Activated naive CD4-positive, alpha-beta T cell treated with anti-CD3 and anti-CD28 coated beads, Interleukin-2, amount 10 ng/mL, durations not matched to agents 7 days and 5 days (primary cell): ENCODE measurements at places on chromosomes 1 and 21.

DNA sequence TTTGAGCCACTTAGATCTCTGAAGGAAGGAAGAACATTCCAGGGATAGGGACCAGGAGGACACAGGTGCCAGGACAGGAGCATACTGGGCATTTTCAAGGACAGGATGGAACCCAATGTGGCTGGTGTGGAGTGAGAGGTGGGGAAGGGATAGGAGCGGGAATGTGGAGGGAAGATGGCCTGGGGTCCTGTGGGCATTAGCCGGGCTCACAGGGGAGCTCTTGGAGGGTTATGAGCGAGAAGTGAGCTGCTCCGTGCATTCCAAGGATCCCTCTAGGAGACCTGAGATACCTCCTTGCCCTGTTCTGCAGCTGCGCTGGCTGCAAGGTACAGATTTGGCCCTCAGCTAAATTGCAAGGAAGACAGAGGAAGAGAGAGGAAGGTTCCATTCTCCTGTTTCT, 87.5 kb downstream of the IER5 start:
- H3K4me1 ChIP-seq: peaks cover 14% of the 10 kb centered on the region
- H3K27ac ChIP-seq: no peak overlapping the region
- H3K4me3 ChIP-seq: no peak overlapping the region
- DNase-seq: no peak
- H3K27me3 ChIP-seq: peaks cover 47% of the 10 kb centered on the region

DNA sequence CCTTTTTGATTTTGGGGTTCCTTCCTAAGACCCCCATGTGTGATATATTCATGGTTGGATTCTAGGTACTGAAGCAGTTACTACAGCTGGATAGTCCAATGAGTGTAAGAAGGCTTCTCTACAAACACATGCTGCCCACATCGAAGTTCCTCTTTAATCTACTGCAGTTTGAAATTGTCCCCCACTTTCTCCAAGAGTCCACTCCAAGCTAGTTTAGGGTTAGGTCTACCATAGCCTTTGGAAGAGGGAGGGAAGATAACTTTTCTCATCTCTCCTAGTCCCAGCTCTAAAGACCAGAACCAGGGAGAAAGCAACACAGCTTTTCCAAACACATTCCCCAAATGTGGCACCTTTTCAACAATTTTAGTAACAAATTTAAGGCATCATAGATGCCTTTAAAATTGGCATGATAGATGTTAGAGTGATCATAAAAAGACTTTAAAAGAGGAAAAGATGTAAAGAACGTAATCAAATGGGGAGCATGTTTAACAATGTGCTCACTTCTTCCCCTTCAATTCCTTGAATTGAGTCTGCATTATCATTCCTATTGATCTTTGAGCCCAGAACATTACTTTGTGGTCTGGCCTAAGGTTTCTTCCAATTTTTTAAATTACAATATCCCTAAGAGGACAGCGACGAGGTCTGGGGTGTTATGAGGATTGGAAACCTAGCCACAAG, 1.0 kb upstream of the EXO1 start:
- DNase-seq: no peak
- H3K4me1 ChIP-seq: peaks cover 42% of the 10 kb centered on the region
- peak overlapping the region; percentile 100 for H3K27ac ChIP-seq
- peaks cover 17% of the 10 kb centered on the region for H3K36me3 ChIP-seq
- H3K4me3 ChIP-seq: peak overlapping the region; percentile 94
- H3K27me3 ChIP-seq: peaks cover 3% of the 10 kb centered on the region

DNA sequence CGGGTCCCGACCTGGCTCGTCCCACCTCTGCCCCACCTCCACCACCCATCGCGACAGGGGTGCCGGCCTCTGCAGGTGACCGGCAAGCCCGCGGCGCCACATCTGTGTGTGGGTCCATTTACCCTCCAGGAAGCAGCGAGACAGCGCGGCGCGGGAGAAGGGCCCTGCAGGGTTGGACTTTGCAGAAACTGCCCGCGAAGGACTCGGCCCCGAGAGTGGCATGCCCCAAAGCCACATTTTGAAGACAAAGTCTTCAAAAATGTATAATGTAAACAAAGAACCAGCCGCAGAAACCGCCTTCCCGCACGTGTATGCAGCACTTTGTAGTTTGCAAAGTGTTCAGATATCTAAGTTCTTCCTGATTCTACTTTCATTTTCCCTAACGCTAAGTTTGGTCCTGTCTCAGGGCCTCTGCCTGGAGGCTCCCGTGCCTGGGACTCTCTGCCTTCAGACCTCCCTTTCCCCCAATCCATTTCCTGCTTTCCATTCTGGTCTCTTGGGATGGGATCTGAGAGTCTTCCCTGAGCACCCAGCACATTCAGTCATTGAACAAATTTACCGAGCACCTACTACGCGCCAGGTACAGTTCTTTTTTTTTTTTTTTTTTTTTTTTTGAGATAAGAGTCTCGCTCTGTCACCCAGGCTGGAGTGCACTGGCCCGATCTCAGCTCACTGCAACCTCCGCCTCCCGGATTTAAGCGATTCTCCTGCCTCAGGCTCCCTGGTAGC, 524 bp upstream of the TMCO4 start:
- peaks cover 5% of the 10 kb centered on the region for H3K36me3 ChIP-seq
- H3K27ac ChIP-seq: peak overlapping the region; percentile 91
- H3K4me1 ChIP-seq: peaks cover 28% of the 10 kb centered on the region
- DNase-seq: peak; percentile 76
- H3K4me3 ChIP-seq: peak overlapping the region; percentile 83
- H3K27me3 ChIP-seq: peaks cover 14% of the 10 kb centered on the region

- DNase-seq: no peak
- no peaks in the 10 kb centered on the region for H3K4me1 ChIP-seq
- H3K4me3 ChIP-seq: no peak overlapping the region
- no peaks in the 10 kb centered on the region for H3K27me3 ChIP-seq
- no peak overlapping the region for H3K27ac ChIP-seq
Observed at GRCh38 chr1:70090875-70091274, 114.5 kb downstream of the LRRC40 start.

DNA sequence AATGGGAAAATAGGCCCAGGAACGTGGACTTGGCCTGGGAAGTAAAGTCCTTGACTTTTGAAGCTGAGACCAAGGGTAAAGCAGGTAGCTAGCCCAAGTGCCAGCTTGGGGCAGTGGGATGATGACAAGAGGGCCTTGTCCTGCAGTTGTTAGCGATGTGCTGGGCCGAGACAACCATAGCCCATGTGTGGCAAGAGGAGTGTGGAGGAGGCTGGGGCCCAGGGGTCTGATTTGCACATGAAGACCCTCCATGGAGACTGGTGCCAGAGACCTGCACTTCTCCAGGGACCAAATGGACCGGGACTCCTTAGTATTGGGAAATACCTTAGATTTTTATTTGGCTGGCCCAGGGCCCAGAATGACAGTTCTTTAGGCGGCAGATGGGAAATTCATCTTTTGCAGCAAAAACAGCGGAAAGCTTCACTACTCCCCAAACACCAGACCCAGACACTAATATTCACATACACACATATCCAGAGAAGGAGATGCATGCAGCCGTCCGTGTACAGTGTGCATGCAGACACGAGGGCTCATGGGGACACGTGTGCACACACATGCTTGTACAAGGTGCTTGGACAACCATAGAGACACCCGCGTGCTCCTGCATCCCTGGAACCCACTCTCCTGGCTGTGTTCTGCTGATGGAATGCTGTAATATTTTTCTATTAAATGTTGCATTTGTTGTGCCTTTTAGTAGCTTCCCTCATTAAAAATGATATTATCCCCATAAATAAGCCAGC, 78.1 kb upstream of the CSF3R start:
- H3K4me3 ChIP-seq: no peak overlapping the region
- H3K27me3 ChIP-seq: peaks cover 30% of the 10 kb centered on the region
- no peaks in the 10 kb centered on the region for H3K4me1 ChIP-seq
- DNase-seq: no peak
- H3K36me3 ChIP-seq: no peaks in the 10 kb centered on the region
- no peak overlapping the region for H3K27ac ChIP-seq

DNA sequence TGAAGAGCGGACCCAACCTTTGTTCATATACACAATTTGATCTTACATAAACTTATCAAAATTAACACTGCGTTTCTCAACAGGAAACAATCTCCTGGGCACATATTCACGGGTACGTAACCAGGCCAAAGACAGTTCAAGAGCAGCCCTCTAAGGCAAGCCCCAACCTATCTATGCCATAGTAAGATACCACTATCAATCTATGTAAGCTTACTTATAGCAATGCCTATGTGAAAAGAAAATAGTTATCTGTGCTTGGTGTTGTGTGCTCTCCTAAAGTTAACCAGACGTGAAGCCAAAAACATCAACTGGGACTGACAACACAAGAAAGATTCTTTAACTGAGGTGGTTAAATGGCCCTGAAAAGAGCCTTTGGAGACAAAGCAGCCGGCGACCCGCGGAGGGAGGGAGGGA, 49.4 kb upstream of the BOLA1 start:
- H3K36me3 ChIP-seq: peaks cover 41% of the 10 kb centered on the region
- DNase-seq: peak; percentile 20
- H3K27ac ChIP-seq: peak overlapping the region; percentile 95
- H3K4me3 ChIP-seq: peak overlapping the region; percentile 84
- peaks cover 48% of the 10 kb centered on the region for H3K4me1 ChIP-seq

DNA sequence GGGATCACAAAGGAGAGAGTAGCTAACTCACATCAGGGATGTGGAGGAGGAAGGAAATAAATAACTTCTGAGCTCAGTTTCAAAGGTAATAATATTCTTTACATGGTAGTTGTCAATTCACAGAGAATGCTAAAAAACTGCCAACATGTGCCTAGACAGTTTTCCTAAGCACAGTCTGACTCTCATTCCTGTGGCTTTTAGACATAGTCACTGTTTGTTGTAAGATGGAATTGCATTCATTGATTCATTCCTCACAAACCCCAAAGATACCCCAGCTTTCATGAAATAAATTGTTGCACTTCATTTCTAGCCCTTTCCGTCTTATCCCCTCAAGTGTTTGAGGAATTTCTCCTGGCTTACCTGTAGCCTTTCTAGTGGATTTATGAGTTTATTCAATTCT, 263.9 kb downstream of the NTNG1 start:
- H3K27me3 ChIP-seq: no peaks in the 10 kb centered on the region
- no peak overlapping the region for H3K4me3 ChIP-seq
- no peak overlapping the region for H3K27ac ChIP-seq
- DNase-seq: no peak
- H3K4me1 ChIP-seq: no peaks in the 10 kb centered on the region
- H3K36me3 ChIP-seq: no peaks in the 10 kb centered on the region

- peaks cover 33% of the 10 kb centered on the region for H3K4me1 ChIP-seq
- peaks cover 75% of the 10 kb centered on the region for H3K27me3 ChIP-seq
- no peak for DNase-seq
- H3K27ac ChIP-seq: peak overlapping the region; percentile 85
- H3K36me3 ChIP-seq: no peaks in the 10 kb centered on the region
Observed at GRCh38 chr1:46133181-46133658, 791 bp upstream of the PIK3R3 start.

DNA sequence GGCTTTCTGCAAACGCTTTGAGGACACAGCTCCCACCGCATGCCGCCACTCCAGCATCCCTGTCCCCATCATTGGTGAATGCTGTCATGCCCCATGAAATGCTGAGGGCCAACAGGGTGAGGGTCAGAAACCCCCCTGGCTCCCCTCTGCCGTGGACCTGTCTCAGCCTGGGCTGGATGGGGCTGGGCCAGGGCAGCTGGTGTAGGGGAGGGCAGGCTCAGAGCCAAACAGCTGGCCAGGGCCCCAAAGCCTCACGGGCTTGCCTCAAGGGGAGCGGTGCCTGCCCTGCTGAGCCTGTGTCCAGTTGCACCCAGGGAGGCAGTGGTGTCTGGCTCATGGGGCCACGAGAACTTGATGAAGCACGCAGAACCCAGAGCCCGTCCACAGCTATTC, 49.7 kb downstream of the S100B start:
- peaks cover 57% of the 10 kb centered on the region for H3K36me3 ChIP-seq
- no peaks in the 10 kb centered on the region for H3K27me3 ChIP-seq
- peaks cover 76% of the 10 kb centered on the region for H3K4me1 ChIP-seq
- H3K4me3 ChIP-seq: no peak overlapping the region
- no peak for DNase-seq
- no peak overlapping the region for H3K27ac ChIP-seq

- no peaks in the 10 kb centered on the region for H3K27me3 ChIP-seq
- H3K27ac ChIP-seq: peak overlapping the region; percentile 9
- peaks cover 8% of the 10 kb centered on the region for H3K4me1 ChIP-seq
- DNase-seq: no peak
Observed at GRCh38 chr1:86377341-86377740, 18.8 kb downstream of the ODF2L start.

DNA sequence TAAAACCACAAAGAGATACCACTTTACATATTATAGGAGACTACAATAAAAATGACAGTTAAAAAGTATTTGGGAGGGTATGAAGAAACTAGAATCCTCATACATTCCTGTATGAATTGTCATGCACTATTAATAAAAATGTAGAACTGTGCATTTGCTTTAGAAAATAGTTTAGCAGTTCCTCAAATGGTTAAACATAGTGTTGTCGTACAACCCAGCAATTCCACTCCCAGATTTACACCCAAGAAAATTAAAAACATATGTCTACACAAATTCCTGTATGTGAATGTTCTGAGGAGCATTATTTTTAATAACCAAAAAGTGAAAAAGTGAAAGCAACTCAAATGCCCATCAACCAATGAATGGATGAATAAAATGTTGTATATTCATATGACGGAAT, 23.1 kb upstream of the PDE4B start:
- H3K4me1 ChIP-seq: no peaks in the 10 kb centered on the region
- H3K4me3 ChIP-seq: no peak overlapping the region
- no peak for DNase-seq
- H3K27me3 ChIP-seq: no peaks in the 10 kb centered on the region

GRCh38 chr1:107142140-107142542, 1.3 kb downstream of the NTNG1 start:
- no peaks in the 10 kb centered on the region for H3K36me3 ChIP-seq
- peaks cover 17% of the 10 kb centered on the region for H3K4me1 ChIP-seq
- H3K27ac ChIP-seq: no peak overlapping the region
- peaks cover 45% of the 10 kb centered on the region for H3K27me3 ChIP-seq
- no peak for DNase-seq

DNA sequence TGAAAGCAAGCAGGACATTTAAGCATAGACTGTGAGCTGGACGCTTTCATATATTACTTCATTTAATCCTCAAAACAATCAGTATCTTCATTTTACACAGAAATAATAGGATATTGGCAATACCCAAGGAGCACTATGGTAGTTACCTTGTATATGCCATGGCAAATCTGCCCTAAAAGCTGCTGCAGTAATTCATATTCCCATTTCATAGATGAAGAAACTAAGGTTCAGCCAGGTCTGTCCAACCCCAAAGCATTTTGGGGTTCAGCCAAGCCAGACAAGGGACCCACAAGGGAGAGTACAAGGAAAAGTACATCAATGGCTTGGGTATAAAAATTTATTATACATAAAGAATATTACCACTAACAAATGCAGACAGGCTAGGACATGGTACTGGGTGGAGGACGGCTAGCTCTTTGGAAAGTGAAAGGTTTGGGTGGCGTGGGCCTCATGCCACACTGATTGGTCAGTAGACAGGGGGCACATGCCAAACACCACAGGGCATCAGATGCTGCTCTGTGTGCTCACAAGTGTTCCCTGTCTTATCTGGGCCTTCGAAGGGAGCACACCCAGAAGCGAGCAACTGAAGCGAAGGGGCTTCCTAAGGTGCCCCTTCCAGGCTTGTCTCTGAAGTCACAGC, 23.9 kb upstream of the PTAFR start:
- no peaks in the 10 kb centered on the region for H3K27me3 ChIP-seq
- H3K4me1 ChIP-seq: peaks cover 55% of the 10 kb centered on the region
- H3K27ac ChIP-seq: peak overlapping the region; percentile 95
- H3K4me3 ChIP-seq: peak overlapping the region; percentile 11
